AG04449 (cell line): ENCODE measurements at places on chromosomes 1 and 21.

DNA sequence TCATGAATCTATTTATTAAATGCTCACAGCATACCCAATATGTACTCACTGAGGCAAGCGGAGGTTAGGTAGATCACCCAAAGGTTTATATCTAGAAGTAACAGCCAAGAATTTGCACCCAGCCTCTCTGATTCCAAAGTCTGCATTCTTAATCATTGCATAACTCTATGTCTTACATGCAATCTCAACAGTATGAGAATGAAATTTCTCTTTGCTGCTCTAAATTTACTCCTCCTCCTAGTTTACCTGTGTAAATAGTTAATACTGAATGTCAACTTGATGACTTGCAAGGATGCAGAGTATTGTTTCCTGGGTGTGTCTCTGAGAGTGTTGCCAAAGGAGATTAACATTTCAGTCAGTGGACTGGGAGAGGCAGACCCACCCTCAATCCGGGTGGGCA is 840.6 kb downstream of the BRINP3 start:
- DNase-seq, result no peak

GRCh38 chr1:99170516-99170915 is 93.8 kb upstream of the PLPPR4 start:
- no peak for DNase-seq

- DNase-seq, result no peak
Observed at GRCh38 chr1:52332411-52332810, 33.6 kb downstream of the CC2D1B start.

- no peak for DNase-seq
Observed at GRCh38 chr1:91151702-91152101, 129.9 kb upstream of the ZNF644 start.

DNA sequence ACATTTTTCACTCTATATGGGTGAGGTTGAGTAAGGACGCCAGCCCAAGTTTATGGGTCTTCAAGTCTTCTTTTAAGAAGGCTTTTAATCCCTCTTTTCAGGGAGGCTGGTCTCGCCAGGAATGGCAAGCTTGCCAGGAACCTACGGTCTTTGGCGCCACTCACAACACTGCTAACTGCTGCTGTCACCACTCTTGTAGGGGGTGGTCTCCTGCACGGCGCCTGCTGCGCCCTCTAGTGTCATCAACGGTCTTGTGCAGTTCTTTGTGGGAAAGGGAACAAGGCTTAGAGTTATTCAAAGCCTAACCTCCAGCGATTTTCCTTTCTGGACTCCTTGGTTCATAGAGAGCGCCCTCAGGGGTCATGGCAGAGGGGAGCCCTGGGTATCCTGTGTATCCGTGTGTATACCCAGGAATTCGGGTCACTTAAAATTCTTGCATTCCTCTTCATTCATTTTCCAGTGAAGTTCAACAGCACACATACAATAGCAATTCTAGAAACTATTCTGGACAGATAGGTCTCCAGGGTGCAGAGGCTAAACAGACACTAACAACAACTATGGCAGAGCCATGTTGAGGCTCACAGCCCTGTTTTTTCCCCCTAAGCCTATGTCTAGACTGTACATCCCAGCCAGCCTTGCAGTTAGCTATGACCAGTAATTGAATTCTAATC is 392.8 kb upstream of the CAMK1G start:
- DNase-seq, result no peak

DNA sequence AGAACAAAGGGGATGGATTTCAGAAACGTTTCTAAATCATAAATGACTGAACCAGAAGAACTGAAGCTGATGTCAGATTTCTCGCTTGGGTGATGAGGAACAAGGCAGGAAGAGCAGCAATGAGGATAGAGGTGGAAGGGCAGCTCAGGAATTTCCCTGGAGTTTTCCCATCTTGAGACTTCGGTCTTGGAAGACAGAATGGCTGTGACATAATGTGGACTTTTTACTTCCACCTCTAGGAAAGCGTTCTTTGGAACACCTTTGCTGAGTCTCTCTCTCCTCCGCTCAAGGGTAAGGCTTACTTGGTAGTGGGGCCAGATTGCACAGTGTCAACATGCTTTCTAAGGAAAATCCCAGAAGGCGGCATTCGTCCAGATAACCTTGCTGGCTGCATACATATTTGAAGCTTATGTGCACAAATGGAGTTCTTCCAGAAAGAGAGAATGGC is 36.6 kb downstream of the DEGS1 start:
- DNase-seq, result no peak

DNA sequence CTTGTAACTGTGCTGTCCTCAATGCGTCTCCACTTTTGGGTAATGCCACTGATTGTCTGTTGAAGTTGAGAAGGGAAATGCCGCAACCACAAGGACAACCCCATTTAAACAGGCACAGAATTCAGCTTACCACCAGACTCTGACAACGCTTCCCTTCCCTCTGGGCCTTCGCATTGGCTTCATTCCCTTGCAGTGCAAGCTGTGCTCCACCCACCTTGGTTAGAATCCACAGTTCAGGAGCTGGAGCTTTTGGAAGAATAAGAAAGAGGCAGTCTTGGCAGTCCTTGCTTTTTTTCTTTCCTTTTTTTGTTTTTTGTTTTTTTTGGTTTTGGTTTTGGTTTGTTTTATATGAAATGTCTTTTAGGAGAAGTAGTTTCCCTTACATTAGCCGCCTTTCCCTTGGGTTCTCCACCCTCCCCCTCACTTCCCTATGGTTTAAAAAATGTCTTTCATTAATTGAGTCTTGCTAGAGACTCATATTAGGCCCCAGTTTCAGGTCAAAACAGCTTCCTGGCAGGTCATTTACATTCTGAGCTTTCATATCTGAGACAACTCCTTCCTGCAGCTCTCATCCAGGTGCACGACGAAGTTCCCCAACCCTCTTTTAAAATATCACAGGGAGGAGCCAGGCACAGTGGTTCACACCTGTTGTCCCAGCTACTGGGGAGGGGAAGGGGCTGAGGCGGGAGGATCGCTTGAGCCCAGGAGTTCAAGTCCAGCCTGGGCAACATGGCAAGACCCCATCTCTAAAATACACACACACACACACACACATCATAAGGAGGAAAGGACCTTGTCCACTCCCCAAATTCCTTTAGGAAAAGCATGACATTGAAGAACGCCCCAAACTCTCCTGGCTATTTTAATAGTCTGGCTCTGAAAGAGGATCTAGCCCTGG is 20.7 kb upstream of the LAX1 start:
- no peak for DNase-seq

DNA sequence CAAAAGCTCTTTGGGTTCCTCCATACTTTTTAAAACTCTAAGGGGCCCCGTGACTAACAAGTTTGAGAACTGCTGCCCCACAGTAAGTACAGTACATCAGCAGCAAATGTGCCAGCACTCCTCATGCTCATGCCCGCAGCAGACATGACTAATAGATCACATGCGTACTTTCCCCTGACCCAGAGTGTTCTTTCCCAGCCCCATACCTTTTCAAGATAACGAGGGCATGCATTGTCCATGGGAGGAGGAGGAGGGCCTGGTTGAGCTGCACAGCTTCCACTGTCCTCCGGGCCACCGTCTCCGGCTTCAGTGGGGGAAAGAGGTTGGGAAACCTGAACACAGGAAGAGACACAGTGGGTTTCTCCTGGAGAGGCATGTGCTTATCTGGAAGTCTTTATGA is 45.5 kb downstream of the DHRS3 start:
- DNase-seq, result no peak

- DNase-seq, result peak; percentile 51
Observed at GRCh38 chr1:150764617-150765101, 919 bp downstream of the CTSS start.

DNA sequence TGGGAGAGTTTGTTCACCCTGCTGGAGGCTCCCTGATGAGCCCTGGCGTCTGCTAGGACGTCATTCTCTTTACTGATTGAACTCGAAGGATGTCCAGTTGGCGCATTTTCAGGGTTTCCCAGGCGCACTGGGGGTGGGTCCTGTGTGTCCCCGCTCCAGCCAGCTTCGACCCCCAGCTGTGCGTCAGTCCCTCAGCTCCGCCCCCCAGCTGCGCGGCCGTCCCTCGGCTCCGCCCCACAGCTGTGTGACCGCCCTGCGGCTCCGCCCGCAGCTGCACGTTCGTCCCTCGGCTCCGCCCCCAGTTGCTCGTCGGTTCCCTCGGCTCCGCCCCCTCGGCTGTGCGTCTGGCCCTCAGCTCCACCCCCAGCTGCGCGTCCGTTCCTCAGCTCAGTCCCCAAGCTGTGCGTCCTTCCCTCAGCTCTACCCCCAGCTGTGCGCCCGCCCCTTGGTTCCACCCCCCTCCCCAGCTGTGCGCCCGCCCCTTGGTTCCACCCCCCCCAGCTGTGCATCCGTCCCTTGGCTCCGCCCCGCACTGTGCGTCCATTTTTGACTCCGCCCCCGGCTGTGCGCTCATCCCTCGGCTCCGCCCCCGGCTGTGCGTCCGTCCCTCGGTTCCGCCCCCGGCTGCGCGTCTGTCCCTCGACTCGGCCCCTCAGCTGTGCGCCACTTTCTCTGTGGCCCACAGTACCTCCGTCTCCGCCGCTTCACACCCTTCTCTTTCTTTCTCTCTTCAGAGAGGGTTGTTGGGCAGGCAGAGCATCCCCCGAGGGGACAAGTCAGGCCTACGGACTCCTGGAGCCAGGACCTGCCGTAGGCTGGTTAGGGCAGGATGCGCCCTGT is 61.3 kb downstream of the FAAP20 start:
- DNase-seq, result peak; percentile 84

DNA sequence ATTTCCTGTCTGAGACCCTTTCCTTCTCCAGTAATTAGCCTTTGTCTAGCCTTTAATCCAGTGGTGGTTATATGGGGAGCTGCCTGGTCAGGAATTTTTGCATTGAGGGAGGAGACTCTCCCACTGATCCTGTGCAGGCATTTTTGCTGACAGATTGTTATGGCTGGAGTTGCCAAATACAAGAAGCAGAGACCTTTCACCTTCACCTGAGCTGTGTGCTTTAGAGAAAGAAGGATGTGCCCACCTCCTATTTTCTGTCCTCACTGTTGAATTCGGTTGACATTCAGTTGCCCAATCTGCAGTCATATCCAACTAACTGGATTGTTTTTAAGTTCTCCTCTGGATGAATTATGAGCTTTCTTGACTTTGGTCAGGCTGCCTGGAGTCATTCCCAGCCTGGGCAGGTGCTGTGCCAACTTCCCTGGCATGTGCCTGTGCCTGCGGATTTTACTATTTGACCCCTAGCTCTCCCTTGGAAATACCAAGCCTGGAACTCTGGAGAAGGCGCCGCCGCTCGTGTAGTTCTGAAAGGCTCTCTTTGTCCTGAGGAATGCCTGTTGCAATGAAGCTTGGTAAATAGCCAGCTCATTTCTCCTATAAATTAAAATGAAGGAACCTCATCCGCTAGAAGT is 143.9 kb downstream of the NOS1AP start:
- no peak for DNase-seq

GRCh38 chr1:150626150-150626549 is 3.3 kb downstream of the ENSA start:
- no peak for DNase-seq

DNA sequence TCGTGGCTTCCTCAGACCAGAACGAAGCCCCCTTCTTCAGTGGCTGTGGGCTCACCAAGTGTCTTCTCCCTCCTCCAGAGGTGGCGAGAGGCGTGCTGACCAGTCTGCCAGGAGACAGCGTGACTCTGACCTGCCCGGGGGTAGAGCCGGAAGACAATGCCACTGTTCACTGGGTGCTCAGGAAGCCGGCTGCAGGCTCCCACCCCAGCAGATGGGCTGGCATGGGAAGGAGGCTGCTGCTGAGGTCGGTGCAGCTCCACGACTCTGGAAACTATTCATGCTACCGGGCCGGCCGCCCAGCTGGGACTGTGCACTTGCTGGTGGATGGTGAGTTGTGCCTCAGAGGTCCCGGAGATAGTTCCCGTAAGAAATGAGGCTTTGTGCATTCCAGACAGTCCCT is 24.0 kb downstream of the IL6R start:
- DNase-seq, result no peak

DNA sequence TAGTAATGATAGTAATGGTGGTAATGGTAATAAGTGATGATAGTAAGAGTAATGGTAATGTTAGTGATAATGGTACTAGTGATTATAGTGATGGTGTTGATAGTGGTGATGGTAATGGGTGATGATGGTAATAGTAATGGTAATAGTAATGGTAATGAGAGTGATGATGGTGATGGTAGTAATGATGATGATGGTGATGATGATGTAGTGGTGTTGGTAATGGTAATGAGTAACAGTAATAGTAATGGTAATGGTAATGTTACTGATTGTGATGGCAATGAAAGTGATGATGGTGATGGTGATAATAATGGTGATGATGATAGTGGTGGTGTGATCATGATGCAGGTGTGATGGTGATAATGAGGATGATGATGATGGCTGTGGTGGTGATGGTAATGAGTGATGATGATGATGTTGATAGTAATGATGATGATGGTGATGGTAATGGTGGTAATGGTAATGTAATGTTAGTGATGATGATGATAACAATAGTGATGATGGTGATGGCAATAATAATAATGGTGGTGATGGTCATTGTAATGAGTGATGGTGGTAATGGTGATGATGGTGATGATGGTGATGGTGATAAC is 235.0 kb downstream of the MATN1 start:
- no peak for DNase-seq

- DNase-seq, result no peak
Observed at GRCh38 chr21:17537299-17537698, 24.5 kb downstream of the CXADR start.

- no peak for DNase-seq
Observed at GRCh38 chr1:67777440-67777839, 55.8 kb downstream of the GNG12 start.

DNA sequence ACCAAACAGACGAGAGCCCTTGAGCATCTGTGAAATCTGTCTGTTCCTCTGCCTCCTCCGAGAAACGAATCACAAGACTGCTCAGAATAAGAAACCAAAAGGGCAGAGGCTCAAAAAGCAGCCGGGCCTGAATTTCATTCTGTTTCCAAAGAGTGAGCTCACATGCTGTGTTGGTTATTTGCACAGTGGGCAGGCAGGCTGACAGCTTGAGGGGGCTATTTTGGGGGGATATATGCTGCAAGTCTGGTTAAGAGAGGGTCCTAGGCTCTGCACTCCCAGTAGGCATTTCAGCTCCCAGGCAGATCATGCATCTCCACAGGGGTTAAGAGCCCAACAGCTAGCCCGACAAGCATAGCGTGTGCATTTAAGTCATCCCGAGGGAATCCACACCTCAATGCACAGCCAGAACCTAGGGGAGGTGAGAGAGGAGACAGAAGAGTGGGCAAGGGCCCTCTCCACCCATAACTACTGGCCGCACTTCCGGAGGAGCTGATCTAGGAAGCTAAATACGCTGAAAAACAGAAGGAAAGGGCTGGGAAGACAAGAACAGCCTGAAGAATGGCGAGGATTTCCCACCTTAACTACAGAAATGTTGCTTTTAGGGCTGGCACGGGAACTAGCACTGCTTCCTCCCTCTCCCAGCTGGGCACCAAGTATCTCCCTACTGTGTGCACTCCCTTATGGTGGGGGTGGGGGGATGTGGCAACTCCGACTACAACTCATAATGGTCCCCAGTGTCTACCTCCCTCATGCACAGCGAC is 3.7 kb downstream of the PGBD5 start:
- no peak for DNase-seq
